ENCODE measurements at places on chromosomes 16 and 17.

DNA sequence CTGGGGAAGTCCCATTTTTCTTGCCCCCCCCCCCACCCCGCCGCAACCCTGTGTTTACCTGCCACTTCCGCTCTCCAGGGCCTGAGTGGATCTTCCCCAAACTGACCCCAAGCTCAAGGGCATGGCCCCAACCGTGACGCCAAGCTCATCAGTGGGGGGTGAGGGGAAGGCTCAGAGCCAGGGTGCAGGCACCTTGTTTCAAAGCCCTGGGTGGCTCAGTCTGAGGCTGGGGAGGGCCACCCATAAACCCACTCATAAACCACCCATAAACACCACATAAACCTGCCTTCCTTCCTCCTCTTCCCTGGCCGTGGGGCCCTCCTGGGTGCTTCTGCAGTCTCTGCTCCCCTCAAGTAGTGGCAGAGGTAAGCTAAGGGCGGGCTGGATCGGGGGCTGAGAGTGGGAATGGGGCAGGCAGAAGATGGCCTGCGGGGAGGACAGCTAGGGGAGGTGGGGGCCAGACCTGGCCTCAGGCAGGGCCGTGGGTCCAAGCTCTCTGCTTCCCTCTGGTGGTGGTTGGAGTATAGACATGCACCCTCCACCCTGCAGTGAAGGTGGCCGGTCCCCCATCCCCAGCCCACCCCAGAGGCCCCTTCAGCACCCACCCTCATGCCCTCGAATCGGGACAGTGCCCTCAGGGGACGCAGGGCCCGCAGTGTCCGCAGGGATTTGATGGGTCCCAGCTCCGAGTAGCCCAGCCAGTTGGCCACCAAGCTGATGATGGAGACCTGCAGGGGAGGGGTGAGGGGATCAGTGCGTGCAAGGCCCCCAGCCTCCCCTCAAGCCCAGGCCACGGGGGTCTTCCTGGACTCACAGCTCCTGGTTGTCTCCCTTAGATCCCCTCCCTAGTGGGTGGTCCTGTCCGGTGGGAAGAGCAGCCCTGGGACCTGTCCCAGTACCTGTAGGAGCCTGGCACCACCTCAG, 14.6 kb upstream of the CD79B start:
- DNase-seq: peak; percentile 19

DNA sequence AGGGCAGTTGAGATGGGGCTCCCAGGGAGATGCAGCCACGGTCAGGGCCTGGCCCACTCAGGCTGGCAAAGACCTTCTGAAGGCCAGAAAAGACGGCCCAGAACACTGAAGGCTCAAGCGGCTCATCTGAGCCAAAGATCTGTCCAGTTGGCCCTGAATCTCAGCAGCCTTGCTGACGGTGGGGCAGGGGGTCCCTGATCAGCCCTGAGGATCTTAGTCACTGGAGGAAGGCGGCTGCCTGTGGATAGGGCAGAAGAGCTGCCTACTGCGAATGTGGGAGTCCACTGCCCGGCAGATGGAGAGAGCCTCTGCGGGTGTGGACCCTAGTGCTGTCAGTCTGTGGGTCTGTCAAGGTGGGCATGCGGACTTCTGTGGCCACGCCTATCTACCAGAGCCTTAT, 1738.2 kb downstream of the TP53TG3F start:
- no peak for DNase-seq

- DNase-seq: no peak
Observed at GRCh38 chr17:45451131-45451530, 18.5 kb upstream of the ARHGAP27 start.

GRCh38 chr17:80101946-80102663, 724 bp downstream of the GAA start:
- no peak for DNase-seq

DNA sequence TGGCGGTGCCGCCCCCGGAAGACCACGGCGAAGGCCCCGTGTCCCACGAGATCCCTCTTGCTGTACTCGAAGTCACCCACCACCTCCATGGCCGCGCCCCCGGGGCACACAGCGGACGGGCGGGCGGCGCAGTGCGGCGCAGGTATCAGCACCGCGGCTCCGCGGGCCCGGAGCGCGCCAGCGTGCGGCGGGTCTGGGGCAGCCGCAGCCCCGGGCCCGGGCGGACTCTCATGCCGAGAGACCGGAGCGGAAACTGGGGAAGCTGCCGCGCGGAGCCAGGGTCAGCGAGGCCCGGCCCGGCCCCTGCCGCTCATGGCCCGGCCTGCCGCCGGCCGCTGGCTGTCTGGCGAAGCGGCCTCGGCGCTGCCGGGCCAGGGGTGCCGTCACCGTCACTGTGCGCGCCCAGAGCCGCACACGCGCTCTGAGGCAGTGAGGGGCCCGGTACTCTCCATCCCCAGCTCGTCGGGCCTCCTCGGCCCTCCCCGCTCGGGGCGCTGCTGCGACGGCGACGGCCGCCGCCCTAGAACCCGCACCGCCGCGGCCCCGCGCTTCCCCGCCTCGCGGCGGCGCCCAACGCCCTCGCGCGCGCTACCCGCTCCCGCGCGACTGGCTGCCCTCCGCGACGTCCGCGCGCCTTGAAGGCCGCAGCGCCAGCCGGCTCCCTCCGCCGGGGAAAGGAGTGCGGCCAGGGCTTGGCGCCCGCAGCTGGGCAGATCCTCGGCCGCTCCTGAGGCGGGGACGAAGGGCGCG, at the start of gene ULK2:
TSS of gene ULK2 (minus strand) at position 608 of the 750 bp plus-strand sequence. CDS start at position 89, 519 bp downstream.
- peak; percentile 33 for DNase-seq

DNA sequence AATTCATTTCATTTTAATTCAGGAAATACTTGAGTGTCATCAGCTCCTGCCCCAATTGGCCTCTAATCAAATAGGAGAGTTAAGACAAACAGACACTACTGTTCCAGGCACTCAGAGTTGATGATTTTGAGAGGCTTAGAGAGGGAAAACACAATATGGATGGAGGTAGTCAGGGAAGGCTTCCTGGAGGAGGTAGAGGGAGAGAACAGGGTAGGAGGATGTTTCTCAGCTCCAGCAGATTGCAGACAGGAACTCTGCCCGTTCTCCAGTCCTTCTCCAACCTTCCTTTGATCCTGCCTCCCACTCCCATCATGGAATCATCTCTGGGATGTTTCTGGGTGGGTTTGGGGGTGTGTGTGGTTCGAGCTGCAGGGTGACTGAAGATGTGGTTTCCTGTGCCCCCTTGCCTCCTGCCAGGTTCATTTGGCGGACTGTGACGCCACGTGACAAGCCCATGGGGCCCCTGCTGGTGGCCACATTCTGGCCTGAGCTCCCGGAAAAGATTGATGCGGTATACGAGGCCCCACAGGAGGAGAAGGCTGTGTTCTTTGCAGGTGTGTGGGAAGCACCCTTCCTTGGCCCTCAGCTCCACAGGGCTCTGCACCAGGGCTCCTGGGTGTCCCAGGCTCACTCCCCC, 12.2 kb upstream of the LPCAT2 start:
- DNase-seq: no peak

DNA sequence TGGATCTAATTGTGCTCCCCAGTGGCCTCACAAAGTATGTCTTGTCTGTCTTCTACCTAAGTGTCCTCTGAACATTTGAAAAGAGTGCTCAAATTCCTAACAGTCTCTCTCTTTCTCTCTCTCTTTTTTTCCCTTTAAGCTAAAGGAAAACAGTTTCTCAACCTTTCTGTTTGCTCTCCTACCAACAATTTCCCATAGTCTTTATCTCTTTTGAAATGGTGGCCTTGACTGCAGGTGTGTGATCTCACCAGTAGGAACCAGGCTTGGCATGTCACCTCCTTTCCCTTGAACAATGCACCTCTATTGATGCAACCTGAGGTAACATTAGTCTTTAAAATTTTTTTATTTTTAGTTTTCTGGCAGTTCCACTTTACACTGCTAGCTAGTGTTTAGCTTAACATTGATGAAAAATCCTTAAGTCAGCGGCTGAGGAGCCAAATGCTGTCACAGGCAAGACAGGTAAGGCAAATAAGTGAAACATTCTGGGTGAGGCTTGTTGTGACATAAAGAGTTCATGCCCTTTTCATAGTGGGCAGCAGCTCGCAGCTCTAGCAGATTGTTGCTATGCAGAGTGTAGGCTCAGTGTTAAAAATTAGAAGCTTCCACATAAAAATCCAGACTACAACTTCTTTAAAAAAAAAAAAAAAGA, 273.4 kb downstream of the HAPSTR1 start:
- no peak for DNase-seq

- no peak for DNase-seq
Observed at GRCh38 chr17:48609759-48610281, 997 bp downstream of the HOXB7 start.

GRCh38 chr16:83992624-83993023, 24.6 kb downstream of the NECAB2 start:
- DNase-seq: no peak

DNA sequence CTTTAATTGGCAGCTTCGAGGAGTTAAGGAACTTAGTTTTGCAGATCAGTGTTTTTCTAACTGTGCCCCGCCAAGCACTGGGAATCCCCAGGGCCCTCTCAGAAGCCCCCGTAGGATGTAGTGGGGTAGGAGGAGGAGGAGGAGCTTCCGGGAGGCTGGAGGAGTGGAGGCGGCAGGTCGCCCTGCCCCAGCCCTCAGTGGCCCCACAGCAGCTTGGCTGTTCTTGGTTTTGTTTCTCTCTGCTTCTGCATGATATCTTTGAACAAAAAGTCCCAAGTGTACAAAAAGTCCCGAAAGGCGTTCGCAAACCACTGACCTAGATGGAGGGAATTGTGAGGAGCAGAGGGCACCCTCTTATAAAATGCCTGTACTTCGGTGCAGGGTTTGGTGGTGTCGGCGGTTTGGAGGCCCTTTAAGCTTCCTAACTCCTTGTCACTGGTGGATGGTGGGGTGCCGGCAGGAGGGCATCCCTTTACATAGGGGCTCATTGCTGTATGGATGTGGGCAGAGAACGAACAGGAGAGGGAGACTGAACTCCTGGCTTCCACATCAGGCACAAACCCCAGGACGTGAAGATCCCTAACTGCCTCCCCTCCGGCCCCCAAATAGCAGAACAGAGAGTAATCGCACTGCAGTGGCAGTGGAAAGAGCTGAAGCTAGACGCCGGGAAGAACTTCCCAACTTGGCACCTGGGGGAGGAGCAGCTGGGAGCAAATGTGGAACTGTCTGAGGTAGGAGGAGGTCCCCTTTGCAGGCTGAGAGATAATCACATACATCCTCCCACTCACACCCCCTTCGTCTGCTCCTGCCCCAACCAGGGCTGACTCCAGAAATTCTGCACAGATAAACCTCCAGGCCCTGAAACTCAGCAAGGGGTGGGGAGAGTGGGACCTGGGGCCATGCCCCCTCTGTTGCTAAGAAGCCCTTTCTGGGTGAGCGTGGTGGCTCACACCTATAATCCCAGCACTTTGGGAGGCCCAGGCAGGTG, 20.1 kb downstream of the EPOP start:
- no peak for DNase-seq

DNA sequence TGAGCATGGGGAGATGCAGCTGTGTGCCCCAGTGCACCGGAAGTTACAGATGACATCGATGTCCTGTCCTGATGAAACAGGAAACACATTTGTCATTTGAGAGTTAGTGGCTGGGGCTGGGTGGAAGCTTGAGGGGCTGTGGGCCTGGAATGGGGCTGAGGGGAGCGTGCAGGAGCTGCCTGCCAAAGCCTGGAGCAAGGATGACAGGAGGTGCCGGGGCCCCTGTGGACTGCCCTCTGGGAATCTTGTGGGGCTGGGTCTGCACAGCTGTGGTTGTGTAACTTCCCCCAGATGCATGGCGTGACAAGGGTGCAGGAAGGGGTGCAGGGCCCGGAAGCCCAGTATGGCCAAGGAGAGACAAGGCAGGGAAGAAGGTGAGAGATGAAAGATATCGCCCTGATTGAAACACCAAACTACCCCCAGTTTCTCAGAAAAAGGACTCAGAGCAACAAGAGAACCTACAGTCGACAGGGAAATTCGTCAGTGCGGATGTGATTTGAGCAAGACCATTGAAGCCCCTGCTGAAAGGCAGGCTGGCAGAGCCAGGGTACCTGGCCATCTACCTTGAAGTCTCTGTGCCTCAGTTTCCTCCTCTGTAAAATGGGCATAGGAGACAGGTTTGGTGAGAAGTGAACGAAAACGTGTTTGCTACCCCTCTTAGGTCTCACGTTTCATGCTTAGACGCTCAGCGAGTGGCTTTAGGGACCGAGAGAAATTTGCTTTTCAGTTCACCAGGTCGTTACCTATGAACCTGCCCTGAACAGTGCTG, 8.8 kb downstream of the MMP25 start:
- no peak for DNase-seq

DNA sequence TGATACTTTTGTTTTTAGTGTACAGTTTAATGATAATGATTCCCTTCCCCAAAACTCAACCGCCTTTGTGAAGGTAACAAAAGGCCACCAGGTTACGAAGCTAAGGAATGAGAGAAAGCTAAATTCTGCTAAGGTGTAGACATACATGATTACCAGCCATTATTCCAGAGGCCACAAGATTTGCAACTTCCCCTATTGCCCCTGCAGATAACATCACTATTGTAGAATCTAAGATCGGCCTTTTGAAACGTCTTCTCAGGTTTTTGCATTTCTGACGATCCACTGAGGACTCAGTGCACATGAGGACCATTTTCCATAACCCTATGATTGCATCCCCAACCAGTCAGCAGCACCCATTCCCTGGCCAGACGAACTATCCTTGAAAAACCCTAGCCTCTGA, 33.9 kb upstream of the SNN start:
- no peak for DNase-seq

DNA sequence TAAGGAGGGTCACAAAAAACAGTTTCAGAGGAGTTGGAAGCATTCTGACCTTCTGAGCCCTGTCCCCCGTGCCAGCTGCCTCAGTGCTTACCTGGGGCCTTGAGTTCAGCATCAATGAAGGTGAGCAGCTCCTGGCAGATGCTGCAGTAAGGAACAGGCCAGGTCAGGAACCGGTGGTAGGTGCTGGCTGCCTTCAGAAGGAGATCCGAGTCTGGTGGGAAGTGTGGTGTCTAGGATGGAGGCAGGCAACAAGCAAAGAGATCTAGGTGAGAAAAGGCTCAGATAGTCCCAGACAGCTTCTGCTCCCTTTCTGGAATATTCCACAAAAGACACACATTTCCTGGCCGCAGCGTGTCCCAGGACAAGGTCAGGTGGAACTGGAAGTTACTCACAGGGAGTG, 37.2 kb upstream of the PIK3R6 start:
- DNase-seq: no peak

GRCh38 chr16:57724531-57724930, 11.0 kb upstream of the KATNB1 start:
- DNase-seq: no peak

- no peak for DNase-seq
Observed at GRCh38 chr17:41433586-41433985, 7.2 kb downstream of the KRT38 start.

DNA sequence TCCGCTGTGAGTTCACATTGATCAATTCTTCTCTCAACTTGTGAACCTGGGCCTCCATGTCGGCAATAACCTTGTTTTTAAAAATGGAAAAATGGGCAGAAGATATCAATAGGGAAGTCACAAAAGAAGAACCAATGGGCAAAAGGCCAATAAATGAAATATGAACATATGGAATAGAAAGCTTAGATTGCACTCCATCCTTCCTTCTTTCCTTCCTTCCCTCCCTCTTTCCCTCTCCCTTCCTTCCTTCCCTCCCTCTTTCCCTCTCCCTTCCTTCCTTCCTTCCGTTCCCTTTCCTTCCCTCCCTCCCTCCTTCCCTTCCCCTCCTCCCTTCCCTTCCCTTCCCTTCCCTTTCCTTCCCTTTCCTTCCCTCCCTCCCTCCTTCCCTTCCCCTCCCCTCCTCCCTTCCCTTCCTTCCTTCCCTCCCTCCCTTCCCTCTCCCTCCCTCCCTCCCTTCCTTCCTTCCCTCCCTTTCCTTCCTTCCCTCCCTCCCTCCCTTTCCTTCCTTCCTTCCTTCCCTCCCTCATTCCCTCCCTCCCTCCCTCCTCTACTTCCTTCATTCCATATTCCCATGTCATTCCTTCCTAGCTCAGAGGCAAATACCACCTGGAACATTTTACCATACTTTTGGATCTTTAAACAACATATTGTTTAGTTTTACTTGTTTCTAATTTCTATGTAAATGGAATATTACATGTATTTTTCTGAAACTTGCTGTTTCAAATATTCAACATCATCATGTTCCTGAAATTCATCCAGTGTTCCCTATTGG, 290.7 kb upstream of the AXIN2 start:
- no peak for DNase-seq
